ENCODE measurements at places on chromosomes 12 and 14.

GRCh38 chr12:85805654-85806053 lies 30.6 kb downstream of the RASSF9 start:
- no peak for DNase-seq

- DNase-seq, result peak; percentile 85
These were observed 143.7 kb upstream of the DCN start for GRCh38 chr12:91326058-91327027.

DNA sequence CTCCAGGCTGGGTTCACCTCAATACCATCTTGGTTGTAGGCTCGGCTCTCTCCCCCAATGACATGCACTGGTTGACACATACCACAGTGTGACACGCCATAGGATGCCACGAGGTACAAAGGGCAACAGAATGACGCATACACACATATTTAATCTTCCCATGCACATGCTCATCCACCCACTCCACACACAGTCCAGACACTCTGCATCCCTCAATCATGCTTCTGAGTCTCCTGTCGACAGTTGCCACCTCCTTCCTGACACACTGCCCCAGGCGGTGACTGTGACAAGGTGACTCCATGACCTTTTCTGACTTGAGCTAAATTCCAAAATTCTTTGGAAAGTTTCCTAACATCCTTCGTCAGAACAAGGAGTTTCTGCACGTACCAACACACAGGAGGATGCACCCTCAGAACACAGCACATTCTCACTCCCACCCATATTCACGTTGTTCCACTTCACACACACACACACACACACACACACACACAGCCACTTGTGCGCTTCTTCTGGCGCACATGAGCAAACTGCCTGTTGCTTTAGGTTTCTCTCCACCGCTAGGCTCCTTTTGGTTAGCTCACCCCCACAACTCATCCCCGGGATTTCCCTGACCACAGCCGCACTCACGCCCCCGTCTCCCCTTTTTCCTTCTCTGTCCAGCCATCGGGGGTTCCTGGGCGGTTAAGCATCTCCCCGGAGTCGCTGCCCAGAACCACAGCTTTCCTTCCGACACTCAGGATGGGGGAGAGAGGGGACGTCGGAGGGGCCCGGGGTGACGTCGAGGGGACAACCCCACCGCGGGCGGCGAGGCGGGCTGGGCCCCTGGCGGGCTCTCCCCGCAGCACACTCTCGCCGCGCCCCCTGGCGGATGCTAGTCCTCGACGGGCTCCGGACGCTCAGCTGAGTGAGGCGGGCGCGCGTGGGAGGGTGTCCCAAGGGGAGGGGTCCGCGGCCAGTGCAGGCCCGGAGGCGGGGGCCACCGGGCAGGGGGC lies 536 bp upstream of the WNT1 start:
- DNase-seq, result no peak

DNA sequence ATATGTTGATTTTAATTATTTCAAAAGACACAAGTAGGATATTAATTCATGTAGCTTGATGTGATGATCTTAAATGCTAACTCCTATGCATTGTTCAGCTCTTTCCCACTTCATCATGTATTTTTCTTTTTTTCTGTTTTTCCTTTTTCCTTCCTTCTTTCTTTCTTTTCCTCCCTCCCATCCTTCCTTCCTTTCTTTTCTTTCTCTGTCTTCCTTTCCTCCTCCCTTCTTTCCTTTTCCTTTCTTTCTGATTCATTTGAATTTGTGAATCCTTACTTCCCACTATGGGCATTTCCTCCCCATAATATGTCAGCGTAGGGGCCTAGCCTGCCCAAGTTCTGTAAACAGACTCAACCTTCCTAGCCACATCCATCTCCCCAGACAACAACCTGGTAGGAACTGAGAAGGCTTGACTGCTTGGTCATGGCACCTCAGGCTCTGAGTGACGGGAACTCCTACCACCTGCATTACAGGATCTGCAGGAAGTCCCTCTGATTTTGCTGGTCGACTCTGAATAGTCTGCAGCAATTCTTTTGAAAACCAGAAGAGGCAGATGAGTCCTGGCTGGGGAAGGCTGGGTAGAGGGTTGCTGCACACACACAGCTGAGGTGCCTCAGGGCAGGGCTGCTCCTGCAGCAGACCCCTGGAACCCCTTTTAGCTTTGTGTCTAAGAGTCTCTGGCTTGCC lies 33.4 kb upstream of the BHLHE41 start:
- no peak for DNase-seq

DNA sequence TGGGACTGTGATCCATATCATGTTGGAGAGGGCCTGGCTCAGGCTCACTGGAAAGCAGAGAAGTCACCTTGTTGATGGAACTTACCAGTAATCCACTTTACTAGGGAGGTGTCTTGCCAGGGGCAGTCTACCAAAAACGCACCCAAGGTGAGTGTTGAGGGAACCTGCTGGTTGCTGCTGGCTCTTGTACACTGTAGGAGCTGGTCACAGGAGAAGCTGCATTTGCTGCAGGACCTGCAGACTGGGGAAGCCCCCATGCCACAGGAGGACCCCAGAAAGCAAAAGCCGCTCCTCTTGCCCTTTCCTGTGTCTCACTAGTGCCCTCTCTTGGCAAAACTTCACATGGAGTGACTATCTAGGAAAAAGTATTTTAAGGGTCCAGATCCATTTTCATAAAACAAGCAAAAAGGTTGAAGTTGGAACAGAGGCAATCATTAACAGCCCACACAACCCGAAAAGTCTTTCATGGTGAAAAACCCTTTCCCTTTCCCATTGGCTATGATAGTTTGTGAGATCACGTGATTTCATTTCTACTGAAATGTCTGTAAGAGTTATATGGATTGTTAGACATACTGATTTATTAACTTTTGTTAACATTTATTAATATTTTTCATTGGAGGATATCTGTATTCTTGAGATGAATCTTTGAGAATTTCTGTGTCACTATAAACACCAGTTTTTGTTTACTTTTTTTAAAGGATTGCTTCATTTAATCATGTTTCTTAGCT lies 59.2 kb downstream of the RASSF8 start:
- no peak for DNase-seq

GRCh38 chr12:2082321-2082720 lies 29.5 kb downstream of the CACNA1C start:
- DNase-seq, result no peak

DNA sequence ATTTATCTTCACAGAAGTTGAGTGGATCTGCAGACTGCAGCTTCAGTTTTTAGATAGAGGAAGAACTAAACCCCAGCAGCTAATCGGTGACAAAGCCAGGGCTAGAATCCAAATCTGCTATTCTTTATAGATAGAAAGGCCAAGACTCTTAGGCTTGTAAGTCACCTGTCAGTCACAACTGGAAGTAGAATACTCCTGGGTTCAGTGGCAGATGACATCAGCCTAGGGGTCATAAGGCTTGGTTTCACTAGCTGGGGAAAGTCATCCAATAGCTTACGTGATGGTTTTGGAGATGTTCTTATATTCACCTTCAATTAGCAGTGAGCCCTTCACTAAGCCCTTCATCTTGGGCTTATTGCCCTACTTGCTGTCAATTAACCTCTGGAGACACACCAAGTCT lies 93.4 kb downstream of the APAF1 start:
- DNase-seq, result no peak

DNA sequence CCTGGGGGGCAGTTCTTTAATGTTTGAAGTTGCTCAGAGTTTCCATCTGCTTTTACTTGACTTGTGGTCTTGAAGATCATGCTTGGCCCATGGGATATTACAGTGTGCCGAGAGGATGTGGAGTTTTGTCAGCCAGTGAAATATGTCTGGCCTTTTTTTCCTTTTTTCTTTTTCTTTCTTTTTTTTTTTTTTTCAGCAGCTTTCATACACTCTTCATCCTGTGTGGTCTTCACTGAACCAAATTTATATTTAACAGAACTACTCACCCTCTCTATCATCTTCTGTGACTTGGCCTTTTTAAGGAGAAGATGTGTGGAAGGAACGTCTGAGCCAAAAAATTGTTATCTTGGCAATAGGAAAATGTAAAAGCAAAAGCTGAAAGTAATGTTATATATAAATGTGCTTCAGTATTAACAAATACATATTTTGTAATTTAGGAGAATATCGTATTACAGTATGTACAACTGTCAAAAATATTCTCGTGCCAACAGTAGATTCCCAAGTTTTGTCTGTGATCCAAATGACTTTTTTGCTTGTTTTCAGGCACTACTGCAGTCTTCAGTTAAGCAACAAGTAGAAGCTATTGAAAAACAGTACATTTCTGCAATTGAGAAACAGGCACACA lies 200.6 kb downstream of the CCDC91 start:
- peak; percentile 74 for DNase-seq

DNA sequence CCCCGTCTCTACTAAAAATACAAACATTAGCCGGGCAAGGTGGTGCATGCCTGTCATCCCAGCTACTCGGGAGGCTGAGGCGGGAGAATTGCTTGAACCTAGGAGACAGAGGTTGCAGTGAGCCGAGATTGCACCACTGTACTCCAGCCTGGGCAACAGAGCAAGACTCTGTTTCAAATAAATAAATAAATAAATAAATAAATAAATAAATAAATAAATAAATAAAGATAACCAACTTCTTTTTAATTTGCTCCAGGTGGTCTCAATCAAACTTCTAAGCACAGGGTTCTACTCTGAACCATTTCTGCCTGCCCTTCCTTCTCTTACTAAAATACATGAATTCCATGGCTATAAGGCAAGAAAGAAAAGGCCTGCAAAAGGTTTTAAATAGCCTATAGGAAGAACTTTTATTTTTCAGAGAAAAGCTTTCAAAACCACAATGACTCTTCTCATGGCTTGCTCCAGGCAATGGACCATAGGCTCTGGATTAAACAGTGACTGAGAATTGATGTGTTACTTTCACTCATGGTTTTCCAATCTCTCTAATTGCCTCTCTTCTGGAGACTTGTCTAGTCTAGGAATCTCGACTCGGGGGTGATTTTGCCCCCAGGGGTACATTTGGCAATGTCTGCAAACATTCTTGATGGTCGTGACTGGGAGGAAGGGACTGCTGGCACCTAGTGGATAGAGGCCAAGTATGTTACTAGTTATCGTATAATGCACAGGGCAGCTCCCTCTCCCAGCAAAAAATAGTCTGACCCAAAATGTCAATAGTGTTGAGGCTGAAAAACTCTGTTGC lies 14.4 kb downstream of the IGF1 start:
- DNase-seq, result no peak

DNA sequence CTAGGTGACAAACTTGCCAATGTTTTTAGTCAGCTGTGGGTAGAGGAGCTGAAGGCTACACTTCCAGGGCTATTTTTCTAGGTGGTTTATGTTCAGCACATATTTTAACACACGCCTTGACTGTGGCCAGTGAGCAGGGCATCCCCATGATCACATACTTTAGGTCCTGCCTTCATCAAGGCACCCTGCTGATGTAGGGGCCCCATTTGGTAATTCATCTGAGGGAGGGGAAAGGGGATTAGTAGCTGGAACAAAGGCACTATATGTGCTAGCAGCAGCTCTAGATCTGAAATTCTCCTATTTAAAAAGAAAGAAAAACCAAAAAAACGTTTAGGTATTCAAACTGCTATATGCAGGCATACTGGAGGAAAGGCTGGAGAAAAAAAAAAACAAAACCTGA lies 14.5 kb downstream of the EGLN3 start:
- DNase-seq, result no peak

DNA sequence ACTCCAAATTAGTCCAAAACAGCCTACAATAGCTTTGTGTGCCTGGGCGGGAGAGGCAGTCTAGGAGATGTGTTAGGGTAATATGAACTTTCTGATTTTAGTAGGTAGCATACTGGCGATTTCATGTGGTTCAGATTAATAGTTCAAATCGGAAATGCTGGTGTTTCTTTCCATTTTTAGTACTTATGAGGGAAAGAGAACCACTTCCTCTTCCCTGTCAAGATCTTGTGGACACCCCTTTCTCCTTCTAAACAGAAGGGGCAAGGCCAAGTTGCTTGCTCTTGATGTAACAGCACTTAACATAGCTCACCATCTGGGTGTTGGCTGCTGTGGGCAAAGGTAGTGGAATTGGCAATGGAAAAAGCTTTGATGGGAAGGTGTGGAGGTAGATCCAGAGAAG lies 32.2 kb upstream of the IGF1 start:
- no peak for DNase-seq

GRCh38 chr14:72786378-72787350 lies 107.2 kb downstream of the DPF3 start:
- no peak for DNase-seq

GRCh38 chr14:25150934-25151790 lies 101.2 kb upstream of the STXBP6 start:
- peak; percentile 11 for DNase-seq

DNA sequence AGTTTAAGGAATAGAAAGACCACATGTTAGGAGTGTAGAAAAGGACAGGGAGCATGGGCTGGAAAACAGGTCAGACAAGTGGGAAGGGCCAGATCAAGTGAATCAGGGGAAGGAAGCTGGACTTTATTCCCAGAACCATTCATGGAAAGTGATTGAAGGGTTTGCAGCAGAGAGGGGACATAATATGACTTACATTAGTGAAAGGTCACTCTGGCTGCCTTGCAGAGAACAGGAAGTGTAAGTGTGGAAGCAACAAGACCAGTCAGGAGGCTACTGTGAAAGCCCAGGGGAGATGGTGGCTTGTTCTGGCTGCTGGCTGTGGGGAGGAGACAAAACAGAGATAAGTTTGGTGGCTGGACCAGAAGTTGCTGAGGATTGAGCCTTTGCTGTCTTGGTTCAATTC lies 69.1 kb downstream of the VCPKMT start:
- no peak for DNase-seq

DNA sequence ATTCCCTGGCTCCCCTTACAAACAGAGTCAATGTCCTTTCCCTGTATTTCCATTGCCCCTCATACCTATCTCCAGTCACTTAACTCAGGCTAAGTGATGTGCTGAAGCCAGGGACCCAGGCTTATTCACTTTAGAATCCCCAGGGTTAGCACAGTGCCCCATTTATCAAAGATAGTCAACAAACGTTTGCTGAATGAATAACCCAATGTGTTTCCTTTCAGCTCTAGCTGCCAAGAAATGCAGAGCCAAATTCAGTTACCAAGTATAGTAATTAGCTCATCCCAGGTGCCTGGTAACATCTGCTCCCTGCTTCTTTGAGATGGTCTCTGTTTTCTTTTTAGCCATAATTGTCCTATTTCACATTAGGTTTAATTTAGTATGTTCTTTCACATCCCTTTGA lies 189.5 kb downstream of the PHLDA1 start:
- no peak for DNase-seq

DNA sequence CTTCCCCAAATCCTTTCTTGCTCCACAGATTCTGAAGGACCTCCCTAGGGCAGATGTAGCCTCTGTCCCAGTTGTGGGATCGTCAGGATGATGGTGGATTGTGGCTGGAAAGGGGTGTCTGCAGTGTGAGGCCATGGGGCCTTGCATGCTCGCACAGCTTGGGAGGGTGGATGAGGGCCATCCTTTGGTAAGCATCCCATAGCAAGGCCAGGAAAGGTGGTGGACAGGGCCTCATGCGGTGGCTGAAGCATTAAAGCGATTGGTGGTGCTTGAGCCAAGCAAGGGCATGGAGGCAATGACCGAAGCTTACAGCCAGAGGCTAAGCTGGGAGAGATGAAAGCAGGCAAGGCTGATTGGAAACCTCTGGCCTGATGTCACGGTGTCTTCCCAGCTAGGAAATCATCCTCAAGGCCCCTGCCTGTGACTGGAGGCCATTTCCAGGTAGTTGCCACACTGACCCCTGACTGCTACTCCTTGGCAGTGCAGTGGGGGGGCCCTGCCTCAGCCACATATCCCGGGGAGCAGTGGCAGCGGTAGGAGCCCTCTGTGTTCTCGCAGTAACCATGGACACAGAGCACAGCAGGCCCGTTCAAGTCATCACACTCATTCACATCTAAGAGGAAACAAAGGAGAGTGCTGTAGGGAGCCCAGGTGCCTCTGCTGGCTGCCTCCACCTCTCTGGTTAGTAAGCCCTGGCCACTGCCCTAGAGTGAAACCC lies 7.0 kb downstream of the ISCA2 start:
- DNase-seq, result no peak

- DNase-seq, result no peak
These were observed 22.5 kb downstream of the FBRSL1 start for GRCh38 chr12:132512197-132513069.

GRCh38 chr12:123269395-123269892 lies 2.2 kb downstream of the CDK2AP1 start:
- no peak for DNase-seq
